Inflammatory macrophage treated with lipopolysaccharide for 1 hour (primary cell): ENCODE measurements at places on chromosomes 11 and 22.

GRCh38 chr11:119906376-119906775 lies 177.4 kb upstream of the NECTIN1 start:
- DNase-seq = no peak

DNA sequence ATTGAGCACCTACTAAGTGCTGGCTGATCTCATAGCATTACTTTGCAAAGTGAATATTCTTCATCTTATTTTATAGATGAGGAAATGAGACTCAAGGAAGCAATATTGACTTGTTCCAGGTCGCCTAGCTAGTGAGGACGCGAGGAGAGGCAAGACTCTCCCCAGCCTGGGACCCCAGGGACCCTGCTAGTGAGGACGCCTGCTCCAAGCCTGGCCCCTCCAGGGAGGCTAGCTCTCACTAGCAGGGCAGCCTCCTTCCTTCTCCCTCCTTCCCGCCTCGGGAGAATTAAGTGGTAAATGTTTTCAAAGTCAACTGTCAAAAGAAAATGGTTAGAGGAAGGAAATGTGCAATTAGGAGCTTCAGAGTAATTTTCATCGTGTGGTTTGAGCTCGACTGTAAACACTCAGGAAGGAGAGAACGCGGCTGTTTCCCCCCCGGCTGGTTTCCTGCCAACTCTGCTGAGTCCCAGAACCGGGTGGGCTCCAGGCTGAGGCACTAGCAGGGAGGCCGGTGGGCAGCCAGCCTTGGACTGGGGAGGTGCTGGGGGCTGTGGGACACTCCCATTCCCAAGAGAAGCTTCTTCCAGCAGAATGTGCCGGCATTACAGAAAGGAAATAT lies 17.9 kb downstream of the MYEOV start:
- DNase-seq = no peak

- DNase-seq = no peak
Observed at GRCh38 chr22:31344578-31345330, 1.4 kb downstream of the PATZ1 start.

- DNase-seq = no peak
Observed at GRCh38 chr22:39429916-39430575, 26.8 kb upstream of the MGAT3 start.

- no peak for DNase-seq
Observed at GRCh38 chr11:130625578-130626306, 177.3 kb downstream of the ADAMTS15 start.

DNA sequence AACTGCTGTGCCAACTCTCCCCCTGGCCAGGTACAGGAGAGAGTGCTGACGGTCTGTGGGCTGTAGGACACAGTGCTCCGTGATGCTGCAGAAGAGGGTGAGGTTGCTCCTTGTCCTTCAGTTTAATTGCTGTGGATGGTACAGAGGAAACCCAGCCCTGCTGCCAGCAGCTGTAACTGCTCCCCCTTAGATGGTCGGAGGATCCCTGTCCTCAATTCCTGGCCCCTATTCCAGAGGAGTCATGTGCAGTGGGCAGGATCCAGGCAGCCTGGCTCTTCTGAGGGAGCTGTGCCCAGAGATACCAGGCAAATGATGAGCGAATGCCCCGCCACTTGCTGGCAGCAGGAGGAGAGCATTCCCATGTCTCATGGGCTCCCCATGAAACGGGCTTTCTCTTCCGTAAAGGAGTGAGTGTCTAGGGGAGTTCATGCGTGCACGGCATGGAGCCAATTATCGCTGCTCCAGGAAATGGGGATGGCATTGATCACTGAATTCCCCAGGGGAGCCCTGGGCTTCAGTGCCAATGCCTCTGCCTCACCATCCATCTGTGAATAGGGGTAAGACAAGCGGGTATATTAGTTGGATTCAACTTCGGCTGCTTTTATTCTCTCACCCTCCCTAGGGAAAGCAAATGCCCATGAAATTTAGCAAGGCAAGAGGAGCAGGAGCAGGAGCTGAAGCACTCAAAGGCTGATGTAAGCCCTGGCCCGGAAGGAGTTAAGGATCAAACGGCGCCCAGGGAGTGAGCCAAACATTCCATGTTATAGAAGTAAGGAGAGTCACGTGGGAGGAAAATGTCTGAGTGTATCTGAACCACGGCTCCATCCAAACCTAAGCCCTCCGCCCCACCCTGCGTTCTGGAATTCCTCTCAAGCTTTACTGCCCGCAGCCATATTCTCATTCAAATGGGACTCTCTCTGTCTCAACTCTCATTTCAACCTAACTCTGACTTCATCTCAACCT lies 51.0 kb upstream of the CSNK2A3 start:
- DNase-seq = no peak

DNA sequence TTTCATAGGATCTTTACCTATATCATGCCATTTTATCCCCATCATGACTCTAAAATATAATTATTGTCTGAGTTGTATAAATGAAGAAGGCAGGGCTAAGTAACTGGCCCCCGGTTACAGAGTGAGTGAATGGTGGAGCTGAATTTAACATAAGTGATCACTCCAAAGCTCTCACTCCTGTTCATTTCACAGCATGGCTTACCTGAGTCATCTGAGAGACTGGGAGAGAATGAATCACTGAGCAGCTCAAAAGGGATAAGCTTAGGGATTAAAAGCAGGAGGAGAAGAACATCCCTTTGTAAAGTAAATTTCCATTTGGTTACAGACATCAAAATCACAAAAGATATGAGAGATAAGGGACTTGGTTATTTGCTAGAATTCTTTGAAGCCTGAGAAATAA lies 294.0 kb upstream of the CTSC start:
- no peak for DNase-seq

DNA sequence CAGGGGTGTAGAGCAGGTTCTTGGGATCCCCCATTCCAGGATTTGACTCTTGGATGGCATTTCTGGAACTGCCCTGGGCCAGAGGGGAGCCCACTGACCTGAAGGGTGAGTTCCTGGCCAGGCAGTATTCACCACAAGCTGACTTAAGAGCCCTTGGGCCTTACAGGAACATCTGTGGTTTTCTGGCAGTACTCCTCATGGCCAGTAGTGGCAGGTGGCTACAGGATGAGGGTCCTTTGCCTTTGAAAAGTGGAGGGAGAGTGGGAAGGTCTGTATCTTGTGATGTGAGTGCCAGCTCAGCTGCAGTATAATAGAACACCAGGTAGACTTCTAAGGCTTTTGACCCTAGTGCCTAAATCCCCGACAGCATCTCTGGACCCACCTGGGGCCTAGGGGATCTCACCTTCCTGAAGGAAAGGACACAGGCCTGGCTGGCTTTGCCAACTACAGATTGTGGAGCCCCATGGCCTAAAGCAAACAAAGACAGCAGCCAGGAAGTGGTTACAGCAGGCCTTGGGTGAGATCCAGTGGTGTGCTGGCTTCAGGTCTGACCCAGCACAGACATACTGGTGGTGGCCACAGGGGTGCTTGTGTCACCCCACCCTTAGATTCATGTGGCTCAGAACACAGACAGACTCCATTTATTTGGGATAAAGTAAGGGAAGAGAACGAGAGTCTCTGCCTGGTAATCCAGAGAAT lies 9.0 kb downstream of the OR51S1 start:
- DNase-seq = no peak

DNA sequence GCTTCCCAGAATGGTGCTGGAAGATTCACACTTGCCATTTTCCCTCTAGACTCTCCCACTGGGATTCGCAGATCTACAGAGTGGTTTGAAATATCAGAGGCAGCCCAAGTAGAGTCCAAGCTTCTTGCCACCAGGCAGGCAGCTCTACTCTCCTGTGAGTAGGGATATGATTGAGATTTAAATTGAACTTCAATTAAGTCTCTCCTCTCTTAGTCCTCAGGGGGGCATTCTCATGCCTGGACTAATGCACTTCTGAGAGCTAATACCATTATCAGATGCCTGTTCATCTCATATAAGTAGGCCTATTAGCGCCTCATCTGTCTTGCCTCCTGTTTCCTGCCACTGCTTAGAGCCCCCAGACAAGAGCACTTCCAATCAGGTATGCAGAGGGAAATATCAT lies 25.5 kb upstream of the AMPD3 start:
- no peak for DNase-seq

GRCh38 chr22:35065796-35066218 lies at the start of gene ISX:
Gene ISX, plus strand, starts transcription at chr22:35066158. Its CDS starts 930 bp downstream, at chr22:35067088.
- no peak for DNase-seq

DNA sequence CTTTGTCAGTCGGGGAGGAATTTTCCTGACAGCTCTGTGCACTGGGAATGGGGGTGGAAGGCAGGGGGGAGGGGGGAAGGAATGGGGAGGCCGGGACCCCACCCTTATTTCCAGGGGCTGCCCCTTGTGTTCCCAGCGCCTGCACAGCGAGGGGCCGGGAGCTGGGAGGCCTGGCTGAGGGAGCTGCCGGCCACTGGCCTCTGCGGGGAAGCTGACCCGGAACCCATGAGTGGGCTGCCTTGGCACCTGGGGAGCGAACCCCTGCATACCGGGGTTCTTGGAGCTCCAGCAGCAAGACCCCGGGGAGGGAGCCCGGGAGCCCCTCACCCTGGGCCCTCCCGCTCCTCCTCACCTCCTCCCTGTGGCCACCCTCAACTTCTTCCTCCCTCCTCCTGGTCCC lies 3.5 kb downstream of the H19 start:
- no peak for DNase-seq

DNA sequence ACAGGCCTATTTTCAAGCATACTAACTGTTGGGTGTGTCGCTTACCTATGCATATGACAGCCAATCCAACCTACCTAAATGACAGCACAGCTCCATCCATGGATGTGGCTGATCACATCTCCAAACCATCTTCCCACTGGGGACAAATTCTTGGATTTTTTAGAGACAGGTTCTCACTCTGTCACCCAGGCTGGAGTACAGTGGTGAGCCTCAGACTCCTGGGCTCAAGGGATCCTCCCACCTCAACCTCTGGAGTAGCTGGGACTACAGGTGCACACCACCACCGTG lies 18.0 kb downstream of the SCARF2 start:
- no peak for DNase-seq

GRCh38 chr22:43246188-43246587 lies 59.3 kb upstream of the TTLL12 start:
- DNase-seq = no peak

- no peak for DNase-seq
Observed at GRCh38 chr11:62251698-62252097, 9.7 kb downstream of the SCGB1D2 start.

DNA sequence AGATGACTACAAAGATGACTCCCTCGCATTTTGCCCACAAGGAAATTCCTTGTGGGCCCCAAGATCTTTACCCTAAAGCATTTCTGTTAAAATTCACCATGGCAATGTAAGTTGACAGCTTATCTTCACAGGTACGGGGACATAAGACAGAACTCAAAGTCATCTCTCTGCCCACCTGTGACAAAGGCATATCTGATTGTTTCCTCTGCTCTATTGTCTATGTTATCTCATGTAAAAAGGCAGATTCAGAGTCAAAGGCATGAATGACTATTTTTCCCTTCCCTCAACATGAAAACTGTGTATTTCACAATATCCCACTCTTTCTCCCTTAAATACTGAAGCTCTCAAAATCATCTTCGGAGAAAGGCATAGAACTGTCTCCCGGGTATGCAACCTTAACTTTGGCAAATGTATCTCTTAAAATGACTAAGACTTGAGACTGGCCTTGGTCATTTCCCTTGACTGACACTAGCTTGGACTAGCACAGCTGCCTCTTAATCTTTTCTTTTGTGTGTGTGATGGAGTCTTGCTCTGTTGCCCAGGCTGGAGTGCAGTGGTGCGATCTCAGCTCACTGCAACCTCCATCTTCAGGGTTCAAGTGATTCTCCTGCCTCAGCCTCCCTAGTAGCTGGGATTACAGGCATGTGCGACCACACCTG lies 103.2 kb downstream of the MICAL3 start:
- DNase-seq = no peak

DNA sequence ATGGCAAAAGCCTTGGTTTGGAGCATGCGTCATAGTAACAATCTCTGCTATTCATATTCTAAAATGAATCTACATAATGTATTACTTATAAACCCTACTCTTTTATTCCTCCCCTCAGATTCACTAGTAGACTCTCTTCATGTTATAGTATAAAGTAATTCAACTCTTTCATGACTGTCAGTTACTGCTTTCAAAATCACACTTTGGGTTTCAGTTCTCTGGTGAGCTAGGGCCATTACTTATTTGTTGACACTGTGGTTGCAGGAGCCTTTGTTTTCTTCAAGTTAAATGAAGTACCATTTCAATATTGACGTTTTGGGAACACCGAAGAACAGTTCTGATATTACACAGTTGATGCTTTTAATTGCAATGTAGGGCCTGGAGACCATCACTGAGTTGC lies 378.4 kb downstream of the DDX10 start:
- no peak for DNase-seq

GRCh38 chr11:34600339-34601084 lies 20.4 kb upstream of the EHF start:
- no peak for DNase-seq

DNA sequence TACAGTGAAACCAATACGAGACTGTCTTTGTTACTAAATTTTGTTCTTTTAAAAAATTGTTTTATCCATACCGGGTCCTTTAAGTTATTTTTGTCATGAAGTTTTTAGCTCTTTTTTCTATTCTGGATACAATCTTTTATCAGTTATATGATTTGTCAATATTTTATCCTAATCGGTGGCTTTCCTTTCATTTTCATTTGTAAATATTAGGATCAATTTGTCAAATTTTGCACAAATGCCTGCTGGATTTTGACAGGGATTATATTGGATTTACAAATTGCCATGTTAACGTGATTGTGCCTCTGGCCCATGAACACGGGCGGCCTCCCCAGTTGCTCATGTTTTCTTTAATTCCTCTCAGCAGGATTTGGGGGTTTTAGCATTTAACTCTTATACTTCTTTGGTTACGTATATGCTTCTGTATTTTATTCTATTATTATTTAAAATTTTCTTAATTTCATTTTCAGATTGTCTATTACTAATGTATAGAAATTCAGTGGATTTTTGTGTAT lies 20.7 kb upstream of the KRTAP5-6 start:
- DNase-seq = no peak
